ENCODE measurements at places on chromosomes 2 and 18.
A peak's percentile ranks its signal among the peaks of the same experiment; 100 is the strongest.

- DNase-seq: no peak
Observed at GRCh38 chr2:62410926-62411456, 95.0 kb downstream of the TMEM17 start.

- DNase-seq: no peak
Observed at GRCh38 chr2:198337368-198337767, 533.0 kb downstream of the PLCL1 start.

DNA sequence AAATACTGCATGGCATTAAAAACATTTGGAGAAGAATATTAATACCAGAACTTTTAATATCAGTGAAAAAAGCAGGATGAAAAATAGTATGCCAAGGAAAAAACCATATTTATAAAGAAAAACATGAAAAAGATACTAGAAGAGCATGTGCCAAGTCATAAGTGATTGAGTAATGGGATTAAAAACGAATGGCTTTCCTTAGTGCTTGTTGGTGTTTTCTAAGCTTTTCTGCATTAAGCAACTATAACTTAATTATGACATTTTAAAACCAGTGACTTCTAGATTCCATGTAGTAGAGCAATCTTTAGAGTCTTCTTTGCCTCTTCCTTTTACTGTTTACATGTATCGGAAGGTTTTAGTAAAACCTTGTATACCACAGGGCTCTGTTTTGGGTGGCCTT, 6.6 kb downstream of the MAPRE3 start:
- no peak for DNase-seq

- DNase-seq: no peak
Observed at GRCh38 chr2:177260379-177260778, 4.1 kb downstream of the NFE2L2 start.

DNA sequence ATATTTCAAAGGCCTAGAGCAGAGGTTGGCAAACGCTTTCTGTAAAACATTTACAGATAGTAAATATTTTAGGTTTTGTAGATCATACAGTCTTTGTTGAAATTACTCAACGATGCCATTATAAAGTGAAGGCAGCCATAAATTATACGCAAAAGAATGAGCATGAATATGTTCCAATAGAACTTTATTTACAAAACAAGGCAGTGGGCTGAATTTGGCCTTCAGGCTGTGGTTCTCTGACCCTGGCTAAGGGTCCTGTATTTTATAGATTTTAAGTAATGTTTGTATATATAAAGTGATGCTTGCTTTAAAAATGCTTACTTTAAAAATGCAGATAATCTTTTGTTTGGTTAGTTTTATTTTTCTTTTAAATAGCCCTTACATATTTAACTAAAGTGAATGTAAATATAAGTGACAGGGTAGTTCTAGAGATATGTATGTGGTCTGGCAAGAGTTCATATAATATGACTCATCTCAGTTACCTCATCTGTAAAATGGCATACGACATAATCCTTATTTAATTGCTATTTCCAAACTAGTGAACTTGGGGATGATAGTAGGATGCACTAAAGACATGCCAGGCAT, 51.7 kb upstream of the ATP5MC3 start:
- DNase-seq: no peak

DNA sequence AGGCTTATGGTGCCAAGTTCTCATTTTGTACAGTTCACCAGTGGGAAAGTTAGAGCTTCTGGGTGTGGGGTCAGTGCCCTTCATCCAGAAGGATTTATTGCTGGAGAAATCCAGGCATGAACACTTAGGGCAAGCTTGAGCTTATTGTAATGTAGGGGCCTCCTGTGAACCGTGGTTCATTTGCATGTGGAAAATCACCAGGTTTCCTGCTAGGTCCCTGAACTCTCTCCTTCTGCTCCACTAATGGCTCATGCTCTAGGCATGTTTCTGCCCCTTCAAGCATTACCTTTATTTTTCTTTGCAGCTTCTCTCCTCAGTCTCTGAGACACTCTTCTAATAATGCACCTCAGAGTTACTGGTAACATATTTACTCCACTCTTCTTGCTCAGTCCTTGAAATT, 79.3 kb upstream of the FAM98A start:
- DNase-seq: no peak

GRCh38 chr18:48982266-48982665, 31.5 kb upstream of the SMAD7 start:
- DNase-seq: no peak

DNA sequence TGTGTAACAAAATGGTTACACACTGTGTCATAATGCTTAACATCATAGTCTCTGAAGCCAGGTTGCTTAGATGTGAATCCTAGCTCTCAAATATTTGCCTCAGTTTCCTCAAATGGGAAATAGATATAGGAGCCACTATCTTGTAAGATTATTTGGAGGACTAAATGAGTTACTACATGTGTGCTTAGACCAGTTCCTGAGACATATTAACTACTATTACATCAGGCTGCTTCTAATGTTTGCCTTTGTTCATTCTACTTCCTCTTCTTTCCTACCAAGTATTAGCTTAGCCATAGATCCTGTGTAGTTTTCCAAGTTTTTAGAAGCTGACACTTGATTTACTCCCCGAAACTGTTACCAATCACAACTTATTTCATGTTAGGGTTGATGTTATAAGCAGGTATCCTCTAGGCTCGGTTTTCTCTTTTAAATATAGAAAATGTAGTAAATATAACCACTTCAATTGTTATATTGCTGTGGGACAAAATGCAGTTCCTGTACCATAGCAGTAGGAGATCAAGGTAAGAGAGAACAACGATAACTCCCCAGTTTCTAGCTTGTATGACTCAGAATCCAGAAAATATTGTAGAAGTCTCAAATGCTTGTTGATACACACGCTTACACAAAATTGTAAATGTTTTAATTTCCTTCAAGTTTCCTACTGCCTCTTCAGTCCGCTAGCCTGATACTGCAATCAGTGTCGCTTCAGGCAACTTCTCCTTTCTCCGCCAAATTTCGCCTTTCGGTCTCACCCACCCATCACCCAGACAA, 751 bp upstream of the DNAJC10 start:
- no peak for DNase-seq

GRCh38 chr18:27520401-27520800, 335.3 kb upstream of the CHST9 start:
- no peak for DNase-seq

DNA sequence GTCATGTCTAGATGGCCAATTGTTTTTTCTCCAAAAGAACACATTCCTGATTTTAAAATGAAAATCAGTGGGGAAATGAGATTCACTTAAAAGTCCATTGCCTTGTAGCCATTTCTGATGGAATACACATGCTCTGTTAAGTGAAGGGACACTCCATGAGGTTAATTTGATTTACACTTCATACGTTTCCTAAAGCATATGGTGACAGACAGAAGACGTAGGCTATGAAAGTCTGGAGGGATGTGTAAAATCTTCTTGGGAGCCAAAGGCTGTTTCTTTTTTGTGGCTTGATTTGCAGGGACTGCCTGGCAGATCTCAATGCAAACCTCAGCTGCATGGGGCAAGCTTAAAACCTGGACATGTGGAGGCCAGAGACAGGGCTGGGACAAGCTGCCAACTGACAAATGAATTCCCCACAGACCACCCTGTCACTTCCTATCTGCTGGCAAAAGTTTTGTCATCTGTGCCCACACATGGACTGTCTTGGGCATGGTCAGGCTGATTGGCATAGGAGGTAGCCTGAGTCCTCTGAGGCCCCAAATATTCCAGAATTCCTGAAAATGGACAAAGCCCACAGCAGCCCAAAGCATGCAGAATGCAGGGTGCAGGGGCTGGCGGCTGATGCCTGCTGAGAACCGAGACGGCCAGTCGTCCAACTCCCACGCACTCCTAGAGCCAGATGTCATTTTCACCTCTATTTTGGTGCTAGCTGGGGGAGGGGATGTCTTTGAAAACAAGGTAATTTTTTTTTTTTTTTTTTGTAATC, 73.9 kb downstream of the SDC1 start:
- no peak for DNase-seq

DNA sequence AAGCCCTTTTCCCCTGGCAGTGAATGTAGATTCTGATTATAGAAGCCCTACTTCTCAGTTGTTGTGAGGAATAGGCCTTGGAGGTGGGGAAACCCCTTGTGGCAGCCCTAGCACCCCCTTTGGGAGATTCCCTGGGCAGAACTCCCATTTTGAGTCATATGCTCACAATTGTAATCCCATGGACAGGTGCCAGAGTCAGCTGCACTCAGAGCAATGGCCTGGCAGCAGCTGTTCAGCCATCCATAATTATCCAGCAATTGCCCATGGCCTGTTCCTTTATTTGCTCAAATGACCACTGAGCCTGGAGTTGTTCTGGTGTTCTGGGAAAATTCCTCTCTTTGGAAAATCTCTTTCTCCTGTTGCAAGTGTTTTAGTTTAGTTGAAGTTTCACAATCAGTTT, 71.7 kb downstream of the PTRHD1 start:
- peak; percentile 55 for DNase-seq

GRCh38 chr2:212905640-212906201, 245.7 kb downstream of the IKZF2 start:
- no peak for DNase-seq

DNA sequence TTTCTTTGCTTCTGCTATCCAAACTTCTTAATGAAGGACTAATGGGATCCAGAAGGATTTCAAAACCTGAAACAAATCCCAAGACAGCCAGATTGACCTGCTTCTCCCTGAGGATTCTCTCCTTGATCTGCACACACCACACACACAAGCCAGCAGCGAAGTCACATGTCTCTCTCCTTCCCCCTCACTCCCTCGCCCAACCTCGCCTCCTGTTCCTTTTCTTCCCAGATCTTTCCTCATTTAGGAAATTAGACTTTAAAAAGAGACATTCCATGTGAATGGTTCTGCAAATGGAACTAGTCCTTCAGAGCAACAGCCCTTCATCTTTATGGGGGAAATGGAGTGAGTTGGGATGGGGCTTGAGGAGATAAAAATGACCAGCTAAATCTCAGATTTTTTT, 639.1 kb upstream of the SETBP1 start:
- no peak for DNase-seq

DNA sequence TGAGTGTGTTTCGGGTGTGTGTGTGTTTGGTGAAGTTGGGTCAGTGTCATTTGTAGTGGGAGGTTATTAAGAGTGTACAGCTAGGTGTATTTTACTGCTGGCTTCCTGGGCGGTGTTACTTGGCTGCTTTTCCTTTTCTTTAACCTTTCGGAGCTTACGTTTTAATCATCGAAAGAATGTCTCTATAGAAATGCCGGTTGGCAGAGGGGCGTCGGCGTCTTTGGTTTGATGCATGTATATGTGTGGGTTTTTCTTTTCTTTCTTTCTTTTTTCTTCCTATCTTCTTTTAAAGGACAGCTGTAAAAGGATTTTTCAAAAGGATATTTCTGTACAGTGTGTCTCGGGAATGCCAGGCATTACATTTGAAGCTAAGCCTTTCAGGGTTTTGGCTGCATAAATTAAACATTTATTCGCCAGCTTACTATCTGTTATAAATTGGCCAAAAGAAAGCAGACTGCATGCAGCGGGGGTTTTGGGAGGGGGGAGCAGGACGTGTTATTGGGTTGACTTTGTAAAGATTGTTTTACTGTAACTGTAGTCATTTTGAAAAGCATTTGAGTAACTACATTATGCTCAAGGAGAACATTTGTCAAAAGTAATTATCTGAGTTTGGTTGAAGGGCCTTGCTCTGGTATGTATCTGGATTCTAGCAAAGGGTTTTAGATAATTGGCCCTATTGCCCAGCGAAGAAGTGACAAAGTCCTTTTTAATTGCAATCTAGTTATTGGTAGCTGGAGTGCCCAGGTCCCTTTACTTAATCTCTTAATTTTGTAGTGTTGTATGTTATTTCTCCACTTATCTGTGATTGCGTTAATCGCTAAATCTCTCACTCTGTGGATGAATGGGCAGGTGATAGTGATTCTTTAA, 1.6 kb downstream of the ASXL3 start:
- DNase-seq: no peak

GRCh38 chr2:70923378-70924015, 12.2 kb upstream of the ATP6V1B1 start:
- no peak for DNase-seq

- DNase-seq: no peak
Observed at GRCh38 chr2:25867396-25868003, 10.8 kb downstream of the ASXL2 start.

DNA sequence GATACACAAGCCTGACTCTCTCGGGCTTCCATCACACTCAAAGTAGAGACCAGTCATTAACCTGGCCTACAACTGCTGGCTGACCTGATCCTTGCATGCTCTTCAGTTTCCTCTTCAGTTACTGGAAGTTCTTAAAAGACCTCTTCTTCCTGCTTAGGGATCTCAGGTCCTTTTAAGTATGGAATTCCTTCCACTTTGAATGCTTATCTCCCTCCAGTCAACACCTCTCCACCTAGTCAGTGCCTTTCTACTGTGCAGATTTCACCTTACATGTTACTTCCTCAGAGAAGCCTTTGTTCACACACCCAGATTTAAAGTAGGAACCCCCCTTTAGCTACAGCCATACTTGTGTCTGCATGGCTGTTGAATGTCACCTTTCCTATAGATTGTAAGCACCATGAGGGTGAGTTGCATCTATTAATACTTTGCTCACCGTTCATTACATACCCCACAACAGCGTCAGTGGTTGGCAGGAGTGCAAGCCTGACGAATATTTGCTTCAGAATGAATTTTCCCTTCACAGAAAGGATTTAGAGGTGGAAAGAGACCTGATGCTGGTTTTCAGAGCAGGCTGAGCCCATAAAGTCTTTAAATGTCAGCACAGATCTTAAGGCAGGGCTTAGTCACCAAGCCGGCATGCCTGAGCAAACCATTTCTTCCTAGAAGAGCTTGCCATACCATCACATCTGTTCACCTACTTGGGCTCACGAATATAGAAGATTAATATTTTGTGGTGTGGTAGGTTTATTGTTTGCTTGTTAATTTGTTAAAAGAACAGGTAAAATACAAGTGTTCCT, 90.1 kb downstream of the ACVR1 start:
- no peak for DNase-seq

- no peak for DNase-seq
Observed at GRCh38 chr2:128447538-128447995, 128.9 kb upstream of the HS6ST1 start.

DNA sequence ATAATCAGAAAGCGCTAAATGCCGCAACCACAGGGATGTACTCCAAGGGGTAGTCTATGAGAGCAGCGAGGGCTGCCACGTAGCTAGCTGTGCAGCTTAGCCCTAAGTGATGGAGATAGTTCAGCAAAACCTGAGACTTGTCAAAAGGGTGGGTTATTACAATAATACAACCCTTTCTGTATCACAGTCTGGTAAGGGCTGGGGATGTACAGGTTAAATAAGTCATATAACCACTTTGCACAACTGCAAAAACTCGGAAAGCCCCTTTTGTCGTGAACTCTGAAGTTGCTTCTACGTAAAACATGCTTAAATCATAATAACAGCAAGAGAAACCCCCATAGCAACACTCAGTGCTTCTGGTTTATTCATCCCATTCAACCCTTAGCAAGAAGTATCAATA, 598.8 kb downstream of the SUCLG1 start:
- no peak for DNase-seq

- DNase-seq: no peak
Observed at GRCh38 chr2:30222636-30223360, 8.5 kb upstream of the LBH start.

DNA sequence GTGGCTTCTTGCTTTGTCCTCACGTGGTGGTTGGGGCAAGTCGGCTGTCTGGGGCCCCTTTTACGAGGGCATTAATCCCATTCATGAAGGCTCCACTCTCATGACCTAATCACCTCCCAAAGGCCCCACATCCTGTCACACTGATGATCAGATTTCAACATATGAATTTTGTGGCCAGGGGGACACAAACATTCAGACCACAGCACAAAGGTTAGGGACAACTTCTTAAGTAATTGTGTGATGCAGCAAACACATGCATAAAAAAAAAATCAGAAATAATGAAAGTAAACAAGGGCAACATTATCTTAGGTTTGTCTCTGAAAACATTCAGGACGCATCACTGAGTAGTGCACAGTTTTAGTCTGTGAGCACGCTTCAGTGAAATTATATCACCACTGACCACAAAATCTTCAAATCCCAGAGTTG, 54.2 kb upstream of the FRZB start:
- DNase-seq: no peak

Measured in NCI-H1694 treated with DMSO at 0.1 percent for 48 hours (cell line).